Immature natural killer cell (primary cell): ENCODE measurements at places on chromosomes 7 and 10.

- DNase-seq, result no peak
- no peaks in the 10 kb centered on the region for H3K27me3 ChIP-seq
- no peaks in the 10 kb centered on the region for H3K36me3 ChIP-seq
- no peak overlapping the region for H3K4me3 ChIP-seq
- H3K27ac ChIP-seq, result no peak overlapping the region
Measured at GRCh38 chr10:131641898-131642297, 258.9 kb upstream of the PPP2R2D start.

- H3K27me3 ChIP-seq, result peaks cover 8% of the 10 kb centered on the region
- no peaks in the 10 kb centered on the region for H3K4me1 ChIP-seq
- no peaks in the 10 kb centered on the region for H3K36me3 ChIP-seq
- no peak for DNase-seq
- H3K4me3 ChIP-seq, result no peak overlapping the region
Measured at GRCh38 chr7:106679153-106679931, 18.4 kb upstream of the CCDC71L start.

GRCh38 chr7:41306486-41306885, 396.4 kb downstream of the INHBA start:
- no peak for DNase-seq
- H3K4me3 ChIP-seq, result no peak overlapping the region
- no peaks in the 10 kb centered on the region for H3K36me3 ChIP-seq
- H3K4me1 ChIP-seq, result no peaks in the 10 kb centered on the region
- H3K27ac ChIP-seq, result no peak overlapping the region
- no peaks in the 10 kb centered on the region for H3K27me3 ChIP-seq

DNA sequence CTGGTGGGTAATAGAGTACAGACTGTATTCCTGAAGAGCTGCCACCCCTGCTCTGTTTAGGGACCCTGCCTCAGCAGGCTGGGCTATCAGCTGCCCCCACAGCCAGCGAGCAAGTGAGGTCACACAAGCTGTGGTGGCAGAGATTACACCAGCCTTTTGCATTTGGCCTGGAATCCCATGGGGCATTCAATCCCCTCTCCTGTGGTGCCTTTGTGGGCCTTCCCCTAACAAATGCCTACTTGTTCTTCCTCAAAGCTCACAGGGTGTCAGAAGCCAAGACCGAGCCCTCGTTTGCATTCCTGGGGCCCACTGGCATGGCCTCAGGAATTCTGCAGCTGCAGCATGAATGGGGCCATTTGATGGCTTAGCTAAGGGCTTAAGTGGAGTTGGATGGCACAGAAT, 212.7 kb upstream of the PHYHIPL start:
- H3K27ac ChIP-seq, result no peak overlapping the region
- H3K4me3 ChIP-seq, result no peak overlapping the region
- no peaks in the 10 kb centered on the region for H3K36me3 ChIP-seq
- H3K27me3 ChIP-seq, result no peaks in the 10 kb centered on the region
- no peaks in the 10 kb centered on the region for H3K4me1 ChIP-seq

DNA sequence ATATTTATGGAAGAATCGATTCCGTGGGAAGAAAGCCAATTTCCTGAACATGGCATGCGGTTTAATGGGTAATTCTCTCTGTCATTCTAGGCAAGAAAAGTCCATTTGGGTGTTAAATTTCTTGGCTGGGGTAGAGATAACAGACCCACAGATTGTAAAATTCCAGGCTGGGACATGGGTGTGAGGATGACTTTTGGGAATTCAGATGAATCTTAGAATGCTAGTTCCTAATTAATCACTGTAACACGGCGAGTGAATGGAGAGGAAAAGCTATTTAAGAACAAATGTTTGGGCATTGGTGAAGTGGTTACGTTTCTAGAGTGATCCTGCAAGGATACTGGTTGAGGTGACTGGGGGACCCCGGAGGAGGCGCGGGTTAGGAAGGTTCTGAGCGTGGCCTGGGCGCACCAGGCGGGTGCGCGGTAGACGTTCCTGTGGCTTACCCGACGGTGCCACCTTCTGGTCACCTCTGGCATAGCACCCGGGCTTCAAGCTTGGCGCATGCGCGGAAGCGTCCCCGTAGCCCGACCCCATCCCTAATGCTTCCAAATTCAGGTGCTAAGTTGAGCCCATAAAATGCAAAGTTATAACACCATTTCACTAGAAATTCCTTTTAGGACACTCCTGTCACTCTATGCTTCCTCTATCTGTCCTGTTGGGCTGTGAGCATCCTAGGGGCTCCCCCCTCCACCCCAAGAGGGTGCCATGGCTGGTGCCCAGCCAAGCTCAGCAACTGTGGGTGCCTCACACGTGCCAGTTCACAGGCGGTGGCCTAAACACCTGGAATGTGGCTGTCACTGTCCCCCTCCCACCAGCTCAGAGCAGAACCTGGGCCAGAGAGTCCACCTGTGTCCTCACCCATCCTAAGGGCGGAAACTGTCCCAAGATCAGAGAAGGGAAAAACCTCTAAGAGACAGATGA, 104.4 kb downstream of the PTPRE start:
- peaks cover 5% of the 10 kb centered on the region for H3K27me3 ChIP-seq
- H3K36me3 ChIP-seq, result no peaks in the 10 kb centered on the region
- no peak overlapping the region for H3K4me3 ChIP-seq
- peaks cover 7% of the 10 kb centered on the region for H3K4me1 ChIP-seq

GRCh38 chr7:111560773-111561653, 1.3 kb downstream of the IMMP2L start:
- H3K27ac ChIP-seq, result peak overlapping the region; percentile 86

DNA sequence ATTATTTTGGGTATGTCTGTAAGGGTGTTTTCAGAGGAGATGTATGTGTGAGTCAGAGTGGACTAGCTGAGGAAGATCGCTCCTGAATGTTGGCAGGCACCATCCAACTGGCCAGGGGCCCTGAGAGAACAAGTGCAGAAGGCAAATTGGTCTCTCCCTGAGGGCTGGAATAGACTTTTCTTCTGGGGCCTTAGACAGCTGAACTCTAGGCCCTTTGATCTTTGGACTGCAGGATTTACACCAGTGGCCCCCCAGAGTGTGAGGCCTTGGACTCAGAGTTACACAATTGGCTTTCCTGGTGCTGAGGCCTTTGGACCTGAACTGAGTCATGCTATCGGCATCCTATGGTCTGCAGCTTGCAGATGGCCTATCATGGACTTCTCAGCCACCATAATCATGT, 217.2 kb downstream of the REEP3 start:
- no peaks in the 10 kb centered on the region for H3K36me3 ChIP-seq
- H3K4me3 ChIP-seq, result no peak overlapping the region

DNA sequence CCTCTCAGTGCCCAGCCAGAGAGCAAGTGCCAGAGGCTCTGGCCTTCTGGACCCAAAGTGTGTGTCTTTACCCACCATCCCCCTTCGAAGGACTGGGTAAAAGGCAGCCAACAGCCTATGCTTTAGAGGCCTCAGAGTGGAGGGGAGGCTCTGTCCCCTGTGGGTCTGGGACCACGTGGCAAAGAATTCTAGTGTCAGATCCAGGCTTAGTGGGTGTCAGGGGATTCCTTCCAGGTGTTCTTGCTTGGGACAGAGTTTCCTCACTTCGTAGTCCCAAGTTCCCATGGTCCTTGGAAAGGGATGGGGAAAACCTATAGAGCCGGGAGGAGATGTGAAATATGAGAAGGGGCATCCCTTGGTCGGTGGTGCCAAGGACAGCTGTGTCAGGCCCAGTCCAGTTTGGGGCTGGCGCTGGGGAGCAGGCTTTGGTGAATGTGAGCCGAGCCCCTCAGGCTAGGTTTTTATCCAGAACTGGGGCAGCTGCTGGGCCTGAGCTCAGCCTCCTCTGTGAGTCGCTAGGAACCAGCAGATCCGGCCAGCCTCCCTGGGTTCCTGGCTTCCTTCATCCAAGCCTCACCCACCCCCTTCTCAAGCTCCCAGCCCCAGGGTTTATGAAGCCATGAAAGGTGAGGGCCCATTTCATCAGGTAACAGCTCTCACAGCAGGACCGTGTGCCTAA, 71.2 kb downstream of the C10orf105 start:
- no peak for DNase-seq
- H3K27ac ChIP-seq, result no peak overlapping the region
- H3K27me3 ChIP-seq, result no peaks in the 10 kb centered on the region
- no peaks in the 10 kb centered on the region for H3K36me3 ChIP-seq

- no peak overlapping the region for H3K4me3 ChIP-seq
- H3K27me3 ChIP-seq, result peaks cover 4% of the 10 kb centered on the region
- H3K4me1 ChIP-seq, result peaks cover 16% of the 10 kb centered on the region
- H3K27ac ChIP-seq, result no peak overlapping the region
- DNase-seq, result no peak
Measured at GRCh38 chr7:141999058-141999623, 3.5 kb downstream of the MGAM start.

DNA sequence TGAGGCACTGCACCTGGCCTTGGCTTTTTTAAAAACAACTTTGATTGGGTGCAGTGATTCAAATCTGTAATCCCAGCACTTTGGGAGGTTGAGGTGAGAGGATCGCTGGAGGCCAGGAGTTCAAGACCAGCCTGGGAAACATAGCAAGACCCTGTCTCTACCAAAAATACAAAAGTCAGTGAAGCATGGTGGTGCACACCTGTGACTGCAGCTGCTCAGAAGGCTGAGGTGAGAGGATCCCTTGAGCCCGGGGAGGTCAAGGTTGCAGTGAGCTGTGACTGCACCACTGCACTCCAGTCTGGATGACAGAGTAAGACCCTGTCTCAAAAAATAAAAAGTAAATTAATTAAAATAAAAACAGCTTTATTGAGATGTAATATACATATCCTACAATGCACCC, 84.9 kb downstream of the NPTX2 start:
- H3K4me1 ChIP-seq, result no peaks in the 10 kb centered on the region
- peaks cover 3% of the 10 kb centered on the region for H3K27me3 ChIP-seq
- no peaks in the 10 kb centered on the region for H3K36me3 ChIP-seq
- no peak overlapping the region for H3K4me3 ChIP-seq
- H3K27ac ChIP-seq, result no peak overlapping the region

- H3K27me3 ChIP-seq, result peaks cover 7% of the 10 kb centered on the region
- H3K4me3 ChIP-seq, result no peak overlapping the region
- no peak for DNase-seq
Measured at GRCh38 chr10:127992376-127992775, 85.5 kb downstream of the PTPRE start.

DNA sequence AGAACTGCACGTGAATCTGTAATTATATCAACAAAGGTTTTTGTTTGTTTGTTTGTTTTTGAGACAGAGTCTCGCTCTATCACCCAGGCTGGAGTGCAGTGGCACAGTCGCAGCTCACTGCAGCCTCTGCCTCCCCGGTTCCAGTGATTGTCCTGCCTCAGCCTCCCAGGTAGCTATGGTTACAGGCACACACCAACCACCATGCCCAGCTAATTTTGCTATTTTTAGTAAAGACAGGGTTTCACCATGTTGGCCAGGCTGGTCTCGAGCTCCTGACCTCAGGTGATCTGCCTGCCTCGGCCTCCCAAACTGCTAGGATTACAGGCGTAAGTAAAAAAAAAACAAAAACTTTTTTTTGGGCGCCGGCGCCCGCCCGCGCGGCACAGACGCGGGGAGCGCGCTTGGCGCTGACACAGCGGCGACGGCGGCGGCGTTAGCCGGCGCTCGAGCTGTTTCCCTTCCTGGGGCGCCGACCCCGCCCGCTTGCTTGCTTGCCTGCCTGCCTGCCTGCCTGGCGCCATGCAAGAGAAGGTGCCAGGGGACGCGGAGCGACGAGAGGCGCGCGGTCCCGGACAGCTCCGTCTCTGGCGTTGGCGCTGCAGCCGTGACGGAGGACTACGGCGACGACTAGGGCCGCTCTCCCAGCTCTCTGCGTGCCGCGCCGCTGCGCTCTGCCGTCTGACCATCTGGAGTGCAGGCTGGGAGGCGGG, 171.4 kb upstream of the NUPR2 start:
- H3K27me3 ChIP-seq, result no peaks in the 10 kb centered on the region
- no peak overlapping the region for H3K27ac ChIP-seq
- no peak for DNase-seq
- H3K36me3 ChIP-seq, result no peaks in the 10 kb centered on the region

DNA sequence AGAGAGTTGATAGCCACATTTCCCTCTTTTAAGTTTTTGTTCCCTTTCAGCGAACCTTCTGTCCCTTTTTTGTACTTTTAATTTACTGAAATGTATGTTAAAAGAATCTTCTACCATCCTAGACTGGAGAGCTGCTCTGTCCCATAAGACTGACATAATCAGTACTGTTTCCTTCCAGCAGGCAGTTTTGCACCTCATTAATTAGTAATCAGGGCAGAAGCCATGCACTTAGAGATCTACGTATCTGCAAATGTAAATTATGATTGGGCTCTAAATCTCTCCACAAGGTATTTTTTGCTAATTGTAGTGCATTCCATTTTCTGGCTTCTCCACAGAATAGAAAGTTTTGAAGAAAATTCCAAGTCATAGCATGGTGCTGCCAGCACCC, 232.1 kb downstream of the CELF2 start:
- DNase-seq, result no peak
- H3K4me3 ChIP-seq, result peak overlapping the region; percentile 61
- peaks cover 36% of the 10 kb centered on the region for H3K4me1 ChIP-seq
- H3K36me3 ChIP-seq, result peaks cover 26% of the 10 kb centered on the region
- H3K27ac ChIP-seq, result peak overlapping the region; percentile 64

- peak within 1 kb of the TSS; percentile 94 for H3K4me3 ChIP-seq
- DNase-seq, result peak; percentile 57
- H3K4me1 ChIP-seq, result peaks cover 100% of the 10 kb centered on the region
- peaks cover 6% of the 10 kb centered on the region for H3K27me3 ChIP-seq
- H3K27ac ChIP-seq, result peak within 1 kb of the TSS; percentile 93
Measured at GRCh38 chr7:150685219-150686029, at the start of gene GIMAP2. TSS of gene GIMAP2 (plus strand) at chr7:150685706. CDS start at chr7:150687060, 1,354 bp downstream.

- peaks cover 6% of the 10 kb centered on the region for H3K27me3 ChIP-seq
- H3K4me1 ChIP-seq, result no peaks in the 10 kb centered on the region
- no peak overlapping the region for H3K27ac ChIP-seq
- no peaks in the 10 kb centered on the region for H3K36me3 ChIP-seq
Measured at GRCh38 chr7:158472596-158472995, 115.0 kb downstream of the PTPRN2 start.

- no peak for DNase-seq
- H3K36me3 ChIP-seq, result no peaks in the 10 kb centered on the region
- H3K4me3 ChIP-seq, result no peak overlapping the region
- H3K4me1 ChIP-seq, result no peaks in the 10 kb centered on the region
- no peak overlapping the region for H3K27ac ChIP-seq
Measured at GRCh38 chr7:135710417-135711138, 17.4 kb downstream of the SLC13A4 start.

DNA sequence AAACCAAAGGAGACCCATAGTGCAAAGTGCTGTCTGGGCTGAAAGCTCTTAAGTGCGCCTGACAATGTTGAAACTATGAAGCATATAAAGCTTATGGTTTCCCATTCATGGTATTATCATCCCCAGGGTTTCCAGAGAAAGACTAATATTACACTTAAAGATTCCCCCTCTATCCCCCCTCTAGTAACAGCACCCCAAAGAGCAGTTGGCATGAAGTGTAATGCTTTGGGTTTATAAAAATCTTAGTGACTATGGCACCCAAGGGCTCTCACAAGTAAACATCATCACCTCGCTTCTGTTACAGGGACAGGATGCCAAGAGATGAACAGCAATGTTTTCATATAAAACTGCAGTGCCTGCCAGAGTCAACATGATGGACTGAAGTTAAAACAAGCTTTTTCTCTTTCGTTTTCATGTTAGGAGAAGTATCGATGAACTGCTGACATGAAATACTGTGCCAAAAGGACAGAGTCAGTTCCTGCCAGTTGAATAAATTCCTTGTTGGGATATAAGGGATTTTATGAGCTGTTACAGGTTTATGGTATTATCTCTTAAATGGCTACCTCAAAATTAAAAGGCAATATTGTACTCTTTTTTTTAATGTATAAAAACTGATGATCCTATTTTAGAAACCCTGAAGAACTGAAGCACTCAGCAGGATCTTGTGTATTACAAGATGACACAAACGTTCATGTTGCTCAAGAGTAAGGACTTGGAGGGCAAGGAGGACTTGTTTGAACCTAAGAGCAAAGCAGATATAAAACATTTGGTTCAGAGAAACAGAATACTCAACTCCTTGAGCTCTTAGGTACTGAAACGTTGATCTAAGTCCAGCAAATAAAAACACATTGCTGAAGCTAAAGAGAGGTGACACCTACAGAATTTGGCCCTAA, 203.7 kb upstream of the IMMP2L start:
- no peak overlapping the region for H3K4me3 ChIP-seq
- H3K27me3 ChIP-seq, result no peaks in the 10 kb centered on the region
- no peak for DNase-seq
- no peaks in the 10 kb centered on the region for H3K4me1 ChIP-seq
